ENCODE measurements at places on chromosomes 3 and 15.

- DNase-seq, result no peak
Observed at GRCh38 chr3:19105826-19106225, 42.5 kb upstream of the KCNH8 start.

GRCh38 chr3:95522449-95522848 is 1291.9 kb upstream of the EPHA6 start:
- DNase-seq, result no peak

- no peak for DNase-seq
Observed at GRCh38 chr15:71596672-71597071, 213.7 kb upstream of the NR2E3 start.

GRCh38 chr3:63943678-63944077 is 31.5 kb upstream of the SCAANT1 start:
- DNase-seq, result no peak

- peak; percentile 57 for DNase-seq
Observed at GRCh38 chr3:149547954-149548668, 73.6 kb downstream of the TM4SF4 start.

- DNase-seq, result no peak
Observed at GRCh38 chr3:28601291-28601690, 252.7 kb upstream of the AZI2 start.

DNA sequence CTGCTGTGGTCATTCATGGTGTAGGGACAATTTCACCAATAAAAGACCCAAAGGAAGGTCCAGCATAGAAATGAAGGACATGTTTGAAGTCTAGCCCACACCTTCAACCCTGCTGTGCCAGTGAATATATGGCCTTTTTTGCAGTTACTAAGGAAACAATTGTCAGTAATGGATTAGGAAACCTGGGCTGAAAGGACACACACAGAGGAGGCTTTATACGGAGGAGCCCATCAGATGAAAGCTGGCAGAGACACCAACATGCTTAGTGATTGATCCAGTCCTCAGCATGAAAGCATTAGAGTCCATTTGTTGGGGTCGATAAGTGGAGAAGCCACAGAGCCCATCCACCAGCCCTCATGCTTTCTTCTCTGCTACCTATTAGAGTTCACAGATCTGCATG is 584.3 kb downstream of the AGBL1 start:
- DNase-seq, result no peak

DNA sequence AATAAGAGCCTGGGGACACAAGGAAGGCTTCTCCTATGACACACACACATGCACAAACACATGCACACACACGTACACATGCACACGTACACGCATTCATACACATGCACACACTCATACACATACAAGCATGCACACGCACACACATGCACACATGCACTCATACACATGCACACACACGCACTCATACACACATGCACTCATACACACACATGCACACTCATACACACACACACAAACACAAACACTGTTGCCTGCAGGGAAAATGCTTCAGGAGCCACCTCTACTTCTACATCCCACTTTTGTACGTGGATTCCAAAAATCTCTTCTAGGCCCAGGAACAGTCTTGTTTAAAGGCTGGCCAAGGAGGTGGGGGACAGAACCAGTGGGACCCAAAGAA is 20.7 kb upstream of the NR2E3 start:
- peak; percentile 12 for DNase-seq

GRCh38 chr3:50632450-50632849 is 15.5 kb downstream of the MAPKAPK3 start:
- DNase-seq, result no peak

- no peak for DNase-seq
Observed at GRCh38 chr3:128322030-128323022, 144.4 kb downstream of the DNAJB8 start.

DNA sequence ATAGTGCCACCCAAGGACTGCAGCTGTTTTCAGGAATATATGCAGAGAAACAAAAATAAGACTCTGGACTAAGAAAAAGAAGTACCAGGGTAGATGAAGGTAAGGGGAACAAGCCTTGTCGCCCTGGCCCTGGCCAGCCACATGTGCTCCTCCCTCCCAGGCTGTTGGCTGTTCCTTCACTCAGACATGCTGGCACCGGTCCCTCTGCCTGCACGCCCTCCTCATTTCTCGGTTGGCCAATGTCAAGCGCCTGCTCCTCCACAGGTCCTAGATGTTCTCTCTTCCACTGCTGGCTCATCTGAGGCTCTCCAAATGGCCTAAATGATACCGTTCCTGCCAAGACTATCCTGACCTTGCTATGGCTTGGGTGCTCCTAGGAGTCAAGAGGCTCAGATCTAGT is 288.4 kb upstream of the LYSMD4 start:
- DNase-seq, result no peak

GRCh38 chr3:158434412-158435038 is 136.5 kb upstream of the MLF1 start:
- DNase-seq, result peak; percentile 87

- peak; percentile 87 for DNase-seq
Observed at GRCh38 chr15:41930221-41930866, 36.5 kb upstream of the SPTBN5 start.

GRCh38 chr3:11230832-11231231 is 41.4 kb upstream of the ATG7 start:
- DNase-seq, result no peak

Measured in HT-29 (cell line).